ENCODE measurements at places on chromosomes 7 and 10.

DNA sequence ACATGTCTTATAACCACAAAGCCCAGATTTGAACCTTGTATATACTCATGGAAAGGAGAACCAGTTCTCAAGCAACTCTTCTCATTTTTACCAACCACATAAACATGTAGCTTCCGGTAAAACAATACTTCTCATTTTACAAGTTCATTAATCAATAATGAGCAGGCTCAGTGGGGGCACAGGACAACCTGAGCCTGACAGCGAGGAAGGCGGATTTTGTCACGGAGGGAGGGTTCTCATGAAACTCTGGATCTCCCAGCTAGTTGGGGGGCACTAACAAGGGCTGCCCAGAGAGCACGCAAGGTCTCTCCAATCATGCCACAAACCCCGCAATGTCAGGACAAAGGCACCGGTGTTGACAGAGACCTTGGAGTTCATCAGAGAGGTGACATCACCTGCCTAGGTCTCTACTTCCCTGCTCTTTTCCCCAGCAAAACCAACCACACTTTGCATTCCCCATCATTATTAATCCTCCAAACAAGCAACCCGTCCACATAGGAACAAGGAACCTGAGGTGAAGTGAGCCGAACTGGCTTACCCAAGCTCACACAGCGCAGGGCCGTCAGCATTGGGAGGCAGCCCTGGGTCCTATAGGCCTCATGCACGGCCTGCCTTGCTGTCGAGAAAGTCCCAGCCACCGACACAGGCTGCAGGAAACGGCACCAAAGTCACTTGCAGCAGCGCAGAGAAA lies 192.1 kb upstream of the KLF14 start:
- DNase-seq = no peak

GRCh38 chr10:110387983-110388686 lies 83.4 kb upstream of the SMNDC1 start:
- peak; percentile 68 for DNase-seq

- DNase-seq = no peak
Measured at GRCh38 chr7:21526007-21526406, 16.8 kb upstream of the DNAH11 start.

DNA sequence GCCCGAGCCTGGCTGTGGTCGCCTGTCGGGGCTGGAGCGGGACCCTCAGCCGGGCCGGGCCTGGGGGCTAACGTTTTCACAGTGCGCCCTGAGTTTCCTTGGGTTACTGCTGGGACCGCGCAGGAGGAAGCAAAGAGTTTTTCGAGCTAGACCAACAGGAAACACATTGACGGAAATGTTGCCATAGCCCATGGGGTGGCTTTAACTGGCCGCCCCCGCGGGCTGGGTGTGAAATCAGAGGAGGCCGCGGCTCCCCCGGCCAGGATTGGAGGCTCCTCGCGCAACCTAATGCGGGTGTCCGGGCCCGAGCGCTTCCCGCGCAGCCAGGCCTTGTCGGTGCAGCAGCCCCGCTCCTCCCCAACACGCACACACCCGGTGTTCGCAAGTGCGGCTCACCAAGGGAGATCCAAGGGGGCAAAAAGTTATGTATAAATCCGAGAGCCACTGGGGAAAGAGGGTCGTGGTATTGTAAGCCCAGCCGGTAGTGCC lies 1.9 kb downstream of the HHEX start:
- DNase-seq = peak; percentile 41

DNA sequence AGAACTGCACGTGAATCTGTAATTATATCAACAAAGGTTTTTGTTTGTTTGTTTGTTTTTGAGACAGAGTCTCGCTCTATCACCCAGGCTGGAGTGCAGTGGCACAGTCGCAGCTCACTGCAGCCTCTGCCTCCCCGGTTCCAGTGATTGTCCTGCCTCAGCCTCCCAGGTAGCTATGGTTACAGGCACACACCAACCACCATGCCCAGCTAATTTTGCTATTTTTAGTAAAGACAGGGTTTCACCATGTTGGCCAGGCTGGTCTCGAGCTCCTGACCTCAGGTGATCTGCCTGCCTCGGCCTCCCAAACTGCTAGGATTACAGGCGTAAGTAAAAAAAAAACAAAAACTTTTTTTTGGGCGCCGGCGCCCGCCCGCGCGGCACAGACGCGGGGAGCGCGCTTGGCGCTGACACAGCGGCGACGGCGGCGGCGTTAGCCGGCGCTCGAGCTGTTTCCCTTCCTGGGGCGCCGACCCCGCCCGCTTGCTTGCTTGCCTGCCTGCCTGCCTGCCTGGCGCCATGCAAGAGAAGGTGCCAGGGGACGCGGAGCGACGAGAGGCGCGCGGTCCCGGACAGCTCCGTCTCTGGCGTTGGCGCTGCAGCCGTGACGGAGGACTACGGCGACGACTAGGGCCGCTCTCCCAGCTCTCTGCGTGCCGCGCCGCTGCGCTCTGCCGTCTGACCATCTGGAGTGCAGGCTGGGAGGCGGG lies 171.4 kb upstream of the NUPR2 start:
- no peak for DNase-seq

DNA sequence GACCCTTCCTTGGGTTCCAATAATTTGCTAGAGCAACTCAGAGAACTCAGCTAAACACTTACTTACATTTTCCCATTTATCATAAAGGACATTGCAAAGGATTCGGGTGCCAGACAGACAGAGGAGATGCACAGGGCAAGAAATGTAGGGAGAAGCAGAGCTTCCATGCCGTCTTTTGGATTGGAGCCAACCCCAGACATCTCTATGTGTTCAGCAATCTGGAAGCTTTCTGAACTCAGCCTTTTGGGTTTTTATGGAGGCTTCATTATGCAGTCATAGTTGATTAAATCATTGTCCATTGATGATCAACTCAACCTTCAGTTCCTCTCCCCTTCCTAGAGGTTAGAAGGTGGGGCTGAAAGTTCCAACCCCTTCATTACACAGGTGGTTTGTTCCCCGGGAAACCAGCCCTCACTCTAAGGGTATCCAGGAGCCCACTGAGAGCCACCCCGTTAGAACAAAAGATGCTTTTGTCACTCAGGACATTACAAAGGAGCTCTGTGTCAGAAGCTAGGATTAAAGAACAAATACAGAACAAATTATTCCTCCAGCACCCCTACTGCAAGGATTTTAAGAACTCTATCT lies 211.9 kb upstream of the VSTM2A start:
- no peak for DNase-seq

DNA sequence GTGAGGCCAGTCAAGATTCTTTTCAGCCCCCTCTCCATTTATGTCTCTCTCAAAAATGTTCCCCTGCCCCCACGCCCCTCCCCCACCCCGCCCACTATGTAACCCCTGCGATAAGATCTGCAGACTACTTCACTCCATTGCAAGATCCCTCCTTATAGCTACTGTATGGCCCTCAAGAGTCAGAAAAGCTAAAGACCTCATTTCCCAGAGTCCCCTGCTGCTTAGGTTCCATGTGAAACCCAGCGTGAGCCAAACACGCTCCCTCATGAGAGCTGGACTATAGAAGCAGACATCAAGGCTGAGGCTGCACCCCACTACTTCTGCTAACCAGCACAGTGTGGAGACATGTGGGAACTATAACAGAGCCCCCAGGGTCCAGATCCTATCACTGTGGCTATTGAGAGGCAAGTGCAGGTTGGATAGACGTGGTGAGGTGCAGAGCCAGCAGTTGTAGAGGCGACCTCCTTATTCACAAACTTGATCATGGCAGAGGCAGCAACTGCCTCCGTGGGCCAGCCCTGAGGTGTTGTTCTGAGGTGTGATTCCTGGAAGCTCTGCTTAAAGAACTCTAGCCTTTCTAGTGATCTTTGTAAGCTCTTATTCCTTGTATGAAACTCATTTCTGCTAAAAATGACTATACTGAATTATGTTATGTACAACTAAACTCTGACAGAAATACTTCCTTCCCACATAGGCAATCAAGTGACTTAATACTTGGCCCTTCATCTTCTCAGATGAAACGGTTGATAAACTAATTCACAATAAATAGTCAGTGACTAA lies 117.0 kb upstream of the ARID5B start:
- DNase-seq = peak; percentile 62
